ENCODE measurements at places on chromosomes 2 and 18.

DNA sequence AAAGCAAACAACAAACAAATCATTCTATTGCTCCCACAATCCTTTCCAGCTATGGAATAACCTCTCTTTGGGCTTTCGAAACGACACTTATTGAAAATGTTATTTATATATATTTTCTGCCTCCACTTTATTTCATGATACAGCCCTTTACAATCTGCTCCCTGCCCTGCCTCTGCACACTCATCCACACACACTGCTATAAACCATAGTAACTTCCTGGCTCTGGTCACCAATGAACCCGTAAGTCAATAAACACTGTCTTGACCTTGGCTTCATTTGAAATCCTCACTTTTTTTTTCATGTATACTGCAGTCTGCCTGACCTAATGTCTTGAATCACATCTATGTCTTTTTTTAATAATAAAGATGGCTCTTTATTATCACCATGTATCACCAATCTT is 161.5 kb downstream of the SLC39A10 start:
- H3K36me3 ChIP-seq = no peaks in the 10 kb centered on the region
- H3K4me1 ChIP-seq = no peaks in the 10 kb centered on the region
- H3K27ac ChIP-seq = no peak overlapping the region
- DNase-seq = no peak
- no peaks in the 10 kb centered on the region for H3K27me3 ChIP-seq
- no peak overlapping the region for H3K4me3 ChIP-seq

GRCh38 chr18:47420130-47420529 is 168.7 kb upstream of the SKOR2 start:
- no peaks in the 10 kb centered on the region for H3K36me3 ChIP-seq
- H3K4me1 ChIP-seq = no peaks in the 10 kb centered on the region
- H3K27ac ChIP-seq = no peak overlapping the region
- no peak overlapping the region for H3K4me3 ChIP-seq
- peaks cover 10% of the 10 kb centered on the region for H3K27me3 ChIP-seq

DNA sequence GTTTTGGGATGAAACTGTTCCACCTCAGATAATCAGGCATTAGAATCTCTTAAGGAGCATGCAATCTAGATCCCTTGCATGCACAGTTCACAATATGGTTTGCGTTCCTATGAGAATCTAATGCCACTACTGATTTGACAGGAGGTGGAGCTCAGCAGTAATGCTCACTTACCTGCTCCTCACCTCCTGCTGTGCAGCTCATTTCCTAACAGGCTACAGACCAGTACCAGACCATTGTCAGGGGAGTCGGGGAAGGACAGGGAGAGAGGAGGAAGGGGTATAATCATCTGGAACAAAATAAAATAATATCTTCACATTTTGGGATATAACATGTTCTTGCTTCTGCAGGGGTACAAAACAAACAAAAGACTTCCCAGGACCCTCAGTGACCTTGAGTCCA is 532.0 kb upstream of the FSHR start:
- H3K27me3 ChIP-seq = no peaks in the 10 kb centered on the region
- DNase-seq = peak; percentile 11
- no peak overlapping the region for H3K4me3 ChIP-seq
- H3K4me1 ChIP-seq = no peaks in the 10 kb centered on the region

- H3K27ac ChIP-seq = no peak overlapping the region
- H3K4me3 ChIP-seq = peak overlapping the region; percentile 98
- DNase-seq = no peak
- H3K36me3 ChIP-seq = no peaks in the 10 kb centered on the region
- no peaks in the 10 kb centered on the region for H3K27me3 ChIP-seq
Observed at GRCh38 chr2:3377279-3377611, 373 bp downstream of the EIPR1 start.

DNA sequence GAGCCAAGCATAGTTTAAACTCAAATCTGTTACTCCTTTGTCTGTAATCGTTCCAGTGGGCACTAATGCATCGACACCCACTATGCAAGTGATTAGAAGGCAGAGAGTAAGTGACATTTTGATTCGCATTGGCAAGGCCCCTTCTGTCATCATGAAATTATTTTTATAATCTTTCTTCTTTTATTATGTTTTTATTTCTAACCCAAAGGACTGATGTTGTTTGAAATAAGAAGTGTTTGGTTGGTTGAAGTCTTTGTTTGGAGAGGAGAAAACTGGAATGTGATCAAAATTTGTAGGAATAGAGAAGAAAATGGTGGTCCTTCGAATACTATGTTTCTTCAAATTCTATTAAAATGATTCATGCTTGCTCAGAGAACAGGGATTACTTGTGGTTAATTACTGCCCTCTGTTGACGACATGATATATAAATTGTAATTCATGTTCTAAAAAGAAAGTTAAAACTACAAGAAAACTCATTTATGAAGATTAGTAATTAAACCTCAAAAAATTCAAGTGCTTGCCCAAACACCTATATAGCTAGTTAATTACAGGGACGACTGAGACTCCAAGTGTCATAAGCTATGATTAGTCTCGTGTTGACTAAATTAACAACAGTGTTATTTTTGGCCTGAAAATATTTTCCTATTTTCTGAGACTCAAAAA is 26.4 kb upstream of the TFPI start:
- DNase-seq = no peak
- no peak overlapping the region for H3K27ac ChIP-seq
- H3K4me3 ChIP-seq = no peak overlapping the region
- H3K4me1 ChIP-seq = no peaks in the 10 kb centered on the region
- no peaks in the 10 kb centered on the region for H3K27me3 ChIP-seq
- no peaks in the 10 kb centered on the region for H3K36me3 ChIP-seq

GRCh38 chr2:55361465-55362189 is 58.0 kb downstream of the CCDC88A start:
- H3K27ac ChIP-seq = no peak overlapping the region
- no peak overlapping the region for H3K4me3 ChIP-seq
- H3K36me3 ChIP-seq = no peaks in the 10 kb centered on the region
- no peaks in the 10 kb centered on the region for H3K4me1 ChIP-seq

GRCh38 chr2:180747728-180748127 is 232.7 kb upstream of the UBE2E3 start:
- no peaks in the 10 kb centered on the region for H3K4me1 ChIP-seq
- no peaks in the 10 kb centered on the region for H3K27me3 ChIP-seq
- no peaks in the 10 kb centered on the region for H3K36me3 ChIP-seq
- no peak overlapping the region for H3K4me3 ChIP-seq

- H3K36me3 ChIP-seq = no peaks in the 10 kb centered on the region
- DNase-seq = no peak
Observed at GRCh38 chr2:129276978-129277584, 702.4 kb upstream of the RAB6C start.

- no peak overlapping the region for H3K4me3 ChIP-seq
- H3K27me3 ChIP-seq = no peaks in the 10 kb centered on the region
- H3K4me1 ChIP-seq = no peaks in the 10 kb centered on the region
- H3K36me3 ChIP-seq = no peaks in the 10 kb centered on the region
- DNase-seq = no peak
Observed at GRCh38 chr2:38171208-38171855, 95.4 kb upstream of the CYP1B1 start.

GRCh38 chr2:129334128-129334527 is 645.3 kb upstream of the RAB6C start:
- DNase-seq = no peak
- H3K4me3 ChIP-seq = no peak overlapping the region
- H3K27ac ChIP-seq = no peak overlapping the region
- H3K27me3 ChIP-seq = no peaks in the 10 kb centered on the region

DNA sequence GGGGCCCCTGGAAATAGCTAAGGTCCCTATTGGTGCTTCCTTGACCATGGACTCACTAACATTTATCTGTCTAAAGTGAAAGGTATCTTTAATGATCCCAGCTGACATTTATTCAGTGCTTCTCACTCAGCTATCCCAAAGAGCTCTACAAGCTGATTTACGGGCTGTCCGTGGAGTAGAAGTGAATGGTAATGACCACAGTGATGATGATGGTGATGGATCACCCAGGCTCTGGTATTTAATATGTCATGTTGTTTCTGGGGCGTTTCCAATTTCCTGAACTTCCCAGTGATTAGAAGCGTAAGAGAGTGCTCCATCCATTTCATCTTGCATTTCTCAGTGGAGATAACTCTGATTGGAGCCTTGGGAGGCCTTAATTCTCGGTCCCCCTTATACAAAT is 304.3 kb downstream of the HRH4 start:
- H3K4me1 ChIP-seq = no peaks in the 10 kb centered on the region
- no peaks in the 10 kb centered on the region for H3K27me3 ChIP-seq
- no peak overlapping the region for H3K27ac ChIP-seq
- H3K4me3 ChIP-seq = no peak overlapping the region
- no peak for DNase-seq
